Activated gamma-delta T cell (primary cell): ENCODE measurements at places on chromosomes 3 and 15.

- DNase-seq, result no peak
These were observed 20.5 kb downstream of the GJD2 start for GRCh38 chr15:34734303-34734702.

DNA sequence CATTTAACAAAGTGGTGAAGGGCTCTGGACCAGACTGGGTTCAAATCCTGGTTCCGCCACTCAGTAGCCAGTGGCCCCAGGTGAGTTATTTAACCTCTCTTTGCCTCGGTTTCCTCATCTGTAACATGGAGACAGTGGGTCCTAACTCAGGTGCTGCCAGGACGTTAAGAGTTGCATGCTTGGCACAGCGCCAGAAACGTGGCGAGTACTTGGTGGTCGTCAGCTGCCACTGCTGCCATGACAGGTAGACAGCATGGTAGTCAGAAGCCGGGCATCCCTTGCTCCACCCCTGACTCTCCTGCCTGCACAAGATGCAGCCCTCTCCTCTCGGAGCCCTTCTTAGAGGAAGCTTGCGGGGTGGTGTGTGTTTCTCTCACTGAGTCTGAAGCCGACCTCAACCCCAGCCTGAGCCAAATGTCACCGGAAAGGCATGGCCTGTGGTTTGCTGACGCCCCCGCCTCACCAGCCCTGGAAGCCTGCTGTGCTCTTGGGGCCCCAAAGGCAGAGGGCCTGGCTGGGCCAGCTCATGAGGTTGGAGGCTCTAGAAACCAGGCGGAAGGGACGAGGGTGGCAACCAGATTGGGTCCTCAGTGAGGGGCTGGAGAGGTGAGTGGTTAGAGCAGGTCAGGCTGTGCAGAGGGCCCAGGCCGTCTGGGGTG, 160.8 kb upstream of the TLE3 start:
- DNase-seq, result peak; percentile 29

GRCh38 chr15:99967841-99968371, 234.7 kb upstream of the LYSMD4 start:
- DNase-seq, result no peak

GRCh38 chr3:125367403-125368230, 7.5 kb downstream of the ZNF148 start:
- no peak for DNase-seq

GRCh38 chr3:8780279-8780678, 10.9 kb upstream of the OXTR start:
- no peak for DNase-seq

- no peak for DNase-seq
These were observed 495.3 kb upstream of the AGTR1 start for GRCh38 chr3:148202386-148202785.
